ENCODE measurements at places on chromosomes 5 and 9. TPM values are rescaled to one million over a fixed set of nuclear protein-coding genes. Genes with fewer than 3 reads are reported as not detected.

- DNase-seq: no peak
Measured at GRCh38 chr5:119250946-119251901, 104.6 kb upstream of the TNFAIP8 start.

DNA sequence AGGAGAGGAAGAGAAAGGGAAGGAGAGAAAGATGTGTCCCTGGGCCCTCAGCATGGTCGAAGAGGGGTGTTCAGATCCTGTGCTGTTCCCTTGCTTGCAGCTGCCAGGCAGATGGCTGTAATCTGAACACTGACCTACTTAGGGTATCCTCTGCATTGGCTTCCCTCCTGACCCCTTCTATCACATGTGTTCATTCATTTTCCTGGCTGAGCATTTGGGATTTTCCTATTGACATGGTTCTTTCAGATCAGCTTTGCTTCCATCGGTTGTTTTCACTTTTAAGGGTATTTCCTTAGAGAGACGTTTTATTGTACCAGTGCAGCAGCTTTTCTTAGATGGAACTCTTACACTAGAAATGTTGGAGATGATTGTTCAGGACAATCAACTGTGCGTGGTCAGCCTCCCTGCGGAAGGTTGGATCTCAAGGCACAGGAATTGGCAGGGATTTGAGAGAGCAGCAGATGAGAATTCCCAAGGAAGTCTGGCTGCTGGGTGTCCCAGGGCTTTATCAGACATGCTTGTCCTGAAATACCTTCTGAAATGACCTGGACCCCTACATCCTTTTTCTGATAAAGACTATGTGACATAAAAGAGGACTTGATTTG lies 26.0 kb downstream of the ACTBL2 start:
- no peak for DNase-seq

- DNase-seq: peak; percentile 46
Measured at GRCh38 chr9:92501671-92502393, 19.5 kb upstream of the ASPN start.

- DNase-seq: no peak
Measured at GRCh38 chr9:136326061-136326760, 1.1 kb upstream of the GPSM1 start.

DNA sequence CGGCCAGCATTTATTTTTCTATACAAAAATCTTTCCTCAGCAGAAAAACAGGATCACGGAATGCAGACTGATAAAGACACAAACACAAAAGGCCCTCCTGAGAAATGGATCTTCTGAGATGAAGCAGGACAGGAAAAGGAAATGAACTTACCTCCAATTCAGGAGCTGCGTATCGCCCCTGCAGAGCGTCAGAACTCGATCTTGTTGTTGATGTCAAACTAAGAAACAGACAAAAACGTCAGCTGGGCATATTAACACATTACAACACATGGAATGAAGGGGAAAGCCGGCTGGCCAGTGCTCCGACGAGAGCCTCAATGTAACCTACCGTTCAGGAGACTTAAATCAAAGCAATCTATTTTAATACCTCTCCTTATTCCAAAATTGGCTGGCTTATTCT lies 105.1 kb downstream of the SERINC5 start:
- no peak for DNase-seq

DNA sequence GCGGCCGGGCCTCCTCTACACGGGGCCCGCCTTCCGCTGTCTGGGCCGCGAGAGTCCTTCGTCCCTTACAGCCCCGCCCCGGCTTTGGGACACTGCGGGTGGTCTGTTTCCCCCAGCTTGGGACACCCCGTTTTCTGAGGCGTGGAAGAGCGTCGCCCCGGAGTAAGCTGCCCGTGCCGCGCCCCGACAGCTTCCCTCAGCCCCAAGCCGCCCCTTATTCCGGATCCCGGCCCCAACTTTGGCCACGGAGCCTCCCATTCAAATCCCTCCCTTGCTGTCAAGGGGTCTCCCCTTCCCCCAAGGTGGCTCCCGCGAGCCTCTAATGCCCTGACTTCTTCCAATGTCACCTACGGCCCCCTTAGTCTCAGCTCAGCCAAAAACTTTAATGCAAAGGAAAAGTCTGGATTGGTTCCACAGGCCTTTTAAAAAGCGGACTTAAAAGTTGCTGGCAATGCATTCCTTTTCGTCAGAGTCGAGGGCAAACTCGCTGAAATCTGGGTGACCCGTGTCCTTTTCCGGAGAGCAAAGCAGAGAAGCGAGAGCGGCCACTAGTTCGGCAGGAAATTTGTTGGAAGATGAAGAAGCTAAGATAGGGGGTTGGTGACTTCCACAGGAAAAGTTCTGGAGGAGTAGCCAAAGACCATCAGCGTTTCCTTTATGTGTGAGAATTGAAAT lies 19.8 kb downstream of the EXOSC2 start:
- DNase-seq: no peak

DNA sequence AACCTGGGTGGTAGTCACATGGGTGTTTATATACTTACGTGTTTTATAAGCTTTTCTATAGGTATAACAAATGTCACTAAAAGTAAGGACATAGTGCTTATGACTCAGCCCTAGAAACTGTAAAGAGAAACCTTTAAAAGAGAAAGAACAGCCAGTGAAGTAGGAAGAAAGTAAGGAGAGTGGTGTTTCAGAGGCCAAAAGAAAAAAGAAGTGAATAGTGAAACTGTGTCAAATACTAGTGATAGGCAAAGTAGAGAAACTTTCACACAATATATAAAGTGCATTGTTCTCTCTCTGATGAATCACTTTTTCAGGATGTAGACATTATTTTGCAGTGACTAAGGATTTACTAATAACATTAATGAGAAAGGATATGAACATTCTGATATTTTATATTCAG lies 74.2 kb upstream of the SUSD1 start:
- DNase-seq: peak; percentile 29

- no peak for DNase-seq
Measured at GRCh38 chr9:88280816-88281382, 107.3 kb upstream of the SPIN1 start.

- DNase-seq: no peak
Measured at GRCh38 chr9:91085517-91086291, 276.0 kb downstream of the AUH start.

DNA sequence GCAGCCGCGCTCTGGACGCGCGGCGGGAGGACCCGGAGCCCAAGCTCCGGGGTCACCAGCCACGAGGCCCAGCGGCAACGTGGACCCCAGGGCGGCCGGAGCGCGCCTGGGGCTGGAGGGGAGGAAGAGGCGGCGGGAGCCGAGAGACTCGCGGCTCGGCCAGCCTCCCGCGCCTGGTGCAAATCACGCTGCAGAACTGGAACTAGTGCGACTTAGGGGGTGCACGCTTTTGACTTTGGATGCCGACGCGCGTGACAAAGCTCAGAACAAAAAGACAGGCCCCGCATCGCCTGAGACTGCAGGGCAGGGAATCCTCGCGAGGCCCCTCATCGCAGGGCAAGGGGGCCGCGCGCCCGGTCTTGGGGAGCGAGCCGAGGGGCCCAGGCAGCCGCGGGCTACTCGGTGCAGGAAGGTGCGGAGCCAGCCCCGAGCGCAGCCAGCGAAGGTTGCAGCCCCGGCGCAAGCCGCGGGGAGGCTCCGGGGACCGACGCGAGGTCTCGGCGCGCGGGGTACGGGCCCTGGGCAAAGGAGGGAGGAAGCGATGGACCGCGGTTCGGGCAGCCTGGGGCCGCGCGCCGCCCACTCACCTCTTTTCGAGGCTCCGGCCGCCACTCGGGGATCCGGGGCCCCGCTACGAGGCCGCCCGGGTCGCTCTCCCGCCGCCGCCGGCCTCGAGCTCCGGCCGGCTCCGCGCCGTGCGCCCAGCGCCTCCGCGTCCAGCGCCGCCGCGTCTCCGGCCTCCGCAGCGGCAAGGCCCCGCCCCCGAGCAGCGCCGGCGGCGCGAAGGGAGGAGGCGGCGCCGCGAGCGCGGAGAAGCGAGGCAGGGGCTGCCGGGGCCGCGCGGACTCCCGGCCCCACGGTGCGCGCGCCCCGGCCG lies at the start of gene GOLM1:
TSS of gene GOLM1 (minus strand) at position 735 of the 877 bp plus-strand sequence. CDS start 20,238 bp downstream, outside the sequence.
- DNase-seq: peak; percentile 47

GRCh38 chr5:92518318-92518904 lies 1062.6 kb downstream of the NR2F1-AS1 start:
- peak; percentile 68 for DNase-seq

DNA sequence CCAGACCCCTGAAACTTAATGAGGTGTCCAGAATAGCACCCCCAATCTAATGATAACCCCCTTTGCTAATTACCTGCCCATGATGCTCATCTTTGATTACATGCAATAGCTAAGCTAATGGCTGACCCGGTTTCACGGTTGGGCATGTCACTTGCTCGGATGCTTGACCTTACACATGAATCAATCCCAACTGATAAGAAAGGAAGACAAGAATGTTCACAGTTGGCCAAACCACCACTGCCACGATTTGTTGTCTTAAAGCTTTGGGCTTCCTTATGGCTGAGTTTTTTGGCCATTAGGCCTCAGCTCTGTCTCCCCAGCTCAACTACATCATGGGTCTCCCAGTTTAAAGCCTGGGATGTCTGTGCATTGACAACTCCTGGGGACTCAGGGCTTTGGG lies 53.1 kb upstream of the TGFBR1 start:
- no peak for DNase-seq

DNA sequence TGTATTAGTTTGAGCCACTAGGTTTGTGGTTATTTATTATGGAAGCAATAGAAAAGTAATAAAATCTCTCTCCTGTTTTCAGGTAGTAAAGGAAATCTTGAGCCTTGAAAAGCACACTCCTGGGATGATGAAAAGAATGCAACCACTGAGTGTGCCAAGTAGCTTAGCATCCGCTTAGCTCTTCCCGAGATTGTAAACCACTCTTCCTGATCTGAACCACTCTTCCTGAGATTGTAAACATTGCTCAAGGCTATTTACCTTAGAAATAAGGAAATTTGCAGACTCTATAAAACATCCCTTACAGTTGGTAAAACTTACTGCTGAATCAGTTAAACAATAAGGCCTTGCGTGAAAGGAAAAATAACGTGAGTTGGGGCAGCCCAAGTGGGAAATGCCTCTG lies 17.4 kb upstream of the IL33 start:
- DNase-seq: no peak

Gene GLRA1
- total RNA-seq: not detected

Measured in LHCN-M2 (cell line).